H1 (cell line): ENCODE measurements at places on chromosomes 6 and 20.

DNA sequence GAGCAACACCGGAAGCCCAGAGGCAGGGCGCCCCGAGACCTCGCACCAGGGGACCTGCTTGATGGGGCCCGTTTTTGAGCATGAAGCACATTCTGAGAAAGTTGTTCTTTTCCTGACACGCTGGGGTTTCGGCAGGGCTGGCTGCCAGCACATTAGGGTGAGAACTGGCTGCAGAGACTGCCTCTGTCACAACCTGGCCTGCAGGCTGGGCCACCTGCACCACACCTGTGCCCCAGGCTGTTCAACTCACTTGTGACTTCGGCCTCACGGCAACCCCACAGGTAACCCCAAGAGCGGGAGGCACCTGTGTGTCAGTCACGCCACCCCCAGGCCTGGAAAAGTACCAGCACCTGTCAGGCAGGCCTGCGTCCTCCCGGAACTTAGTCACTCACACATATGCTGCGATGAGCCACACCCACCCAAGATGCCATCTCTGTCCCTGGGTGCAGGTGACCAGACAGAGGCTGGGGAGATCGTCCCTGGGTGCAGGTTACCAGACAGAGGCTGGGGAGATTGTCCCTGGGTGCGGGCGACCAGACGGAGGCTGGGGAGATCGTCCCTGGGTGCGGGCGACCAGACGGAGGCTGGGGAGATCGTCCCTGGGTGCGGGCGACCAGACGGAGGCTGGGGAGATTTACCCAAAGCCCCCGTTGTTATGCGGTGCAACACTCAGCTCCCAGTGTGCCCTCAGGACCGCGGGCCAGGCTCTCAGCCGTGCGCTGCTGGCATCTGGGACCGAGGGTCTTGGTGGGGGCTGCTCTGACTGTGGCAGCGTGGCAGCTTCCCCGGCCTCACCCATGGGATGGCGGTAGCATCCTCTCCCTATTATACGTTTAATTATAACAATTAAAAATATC is 82.5 kb upstream of the BHLHE23 start:
- H3K36me3 ChIP-seq: no peaks in the 10 kb centered on the region
- no peak overlapping the region for H3K27ac ChIP-seq
- H3K4me1 ChIP-seq: no peaks in the 10 kb centered on the region
- no peak for DNase-seq
- H3K4me3 ChIP-seq: no peak overlapping the region

DNA sequence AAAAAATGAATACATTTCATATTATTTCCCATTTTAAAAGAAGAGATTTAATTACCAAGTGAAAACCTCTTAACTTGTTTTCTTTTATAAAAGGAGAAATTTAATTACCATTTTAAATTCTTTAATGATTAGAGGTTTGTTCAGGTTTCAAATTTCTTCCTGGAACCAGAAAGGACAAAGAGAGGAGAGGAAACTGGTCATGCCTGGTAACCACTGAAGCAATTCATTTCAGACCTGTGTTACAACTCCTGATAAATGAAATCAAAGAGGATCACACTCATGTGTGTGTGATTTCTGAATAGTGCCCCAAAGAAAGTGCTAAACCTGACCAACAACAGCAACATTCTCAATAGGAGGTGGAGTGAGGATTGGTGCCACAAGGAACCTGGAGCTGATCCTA is 12.6 kb upstream of the SLPI start:
- H3K27ac ChIP-seq: no peak overlapping the region
- no peaks in the 10 kb centered on the region for H3K27me3 ChIP-seq
- H3K4me3 ChIP-seq: no peak overlapping the region
- H3K36me3 ChIP-seq: no peaks in the 10 kb centered on the region
- H3K4me1 ChIP-seq: no peaks in the 10 kb centered on the region; the same call in 1 of the 2 replicates

DNA sequence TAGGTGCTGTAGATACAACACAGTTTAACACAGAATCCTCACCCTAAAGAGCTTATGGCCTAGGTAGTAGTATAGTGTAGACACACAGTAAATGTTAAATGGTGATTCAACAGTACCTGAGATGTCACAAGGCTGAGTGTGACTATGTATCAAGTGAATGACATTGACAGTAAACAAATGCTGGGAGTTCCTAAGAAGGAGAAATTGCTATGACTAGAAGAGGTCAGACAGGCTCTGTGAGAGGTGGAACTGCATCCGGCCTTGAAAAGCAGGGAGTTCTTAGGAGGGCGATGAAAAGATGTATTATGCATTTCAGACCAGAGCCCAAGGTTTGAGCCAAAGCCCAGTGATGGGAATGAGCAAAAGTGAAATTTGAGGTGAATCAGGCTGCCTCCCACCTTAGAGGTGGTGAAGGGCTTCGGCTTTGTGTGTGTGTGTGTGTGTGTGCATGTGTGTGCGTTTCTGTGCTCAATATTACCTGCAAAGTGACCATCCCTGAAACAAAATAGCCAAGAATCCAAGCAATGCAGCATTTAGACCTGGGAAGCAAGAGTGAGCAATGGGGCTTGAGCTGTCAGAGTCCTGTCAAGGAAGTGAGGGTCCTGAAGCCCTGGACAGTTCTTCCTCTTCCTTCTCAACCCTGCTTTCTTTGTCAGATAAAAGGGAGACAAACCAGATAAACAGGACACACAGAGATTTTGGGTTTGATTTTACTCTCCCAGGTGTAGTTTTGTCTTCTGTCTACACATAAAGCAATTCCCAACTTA is 32.3 kb upstream of the CITED2 start:
- no peak overlapping the region for H3K4me3 ChIP-seq
- no peaks in the 10 kb centered on the region for H3K4me1 ChIP-seq
- no peak overlapping the region for H3K27ac ChIP-seq
- DNase-seq: no peak
- H3K36me3 ChIP-seq: no peaks in the 10 kb centered on the region
- H3K27me3 ChIP-seq: no peaks in the 10 kb centered on the region

GRCh38 chr6:168988801-168989200 is 264.8 kb downstream of the THBS2 start:
- no peaks in the 10 kb centered on the region for H3K27me3 ChIP-seq
- no peak for DNase-seq
- no peaks in the 10 kb centered on the region for H3K4me1 ChIP-seq
- H3K36me3 ChIP-seq: no peaks in the 10 kb centered on the region
- H3K27ac ChIP-seq: no peak overlapping the region

DNA sequence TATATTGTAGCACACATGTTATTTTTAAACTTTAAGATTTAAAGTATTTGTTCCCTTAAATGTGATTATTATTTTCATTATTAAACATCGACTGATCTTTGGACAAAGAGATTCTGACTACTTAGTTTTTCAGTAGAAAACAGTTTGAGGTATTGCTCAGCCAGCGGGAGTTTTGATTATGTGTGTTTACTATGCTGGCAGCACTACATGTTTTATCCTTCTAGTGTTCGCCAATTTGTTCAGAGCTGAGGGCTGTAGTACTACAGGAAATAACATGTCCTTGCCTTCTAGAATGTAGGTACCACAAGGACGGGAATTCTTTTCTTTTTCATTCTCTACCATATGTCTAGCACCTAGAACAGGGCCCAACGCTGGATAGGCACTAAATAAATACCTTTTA is 11.1 kb upstream of the LCA5 start:
- no peak overlapping the region for H3K4me3 ChIP-seq
- no peaks in the 10 kb centered on the region for H3K27me3 ChIP-seq
- H3K4me1 ChIP-seq: peaks cover 10% of the 10 kb centered on the region
- H3K27ac ChIP-seq: no peak overlapping the region
- no peak for DNase-seq
- H3K36me3 ChIP-seq: no peaks in the 10 kb centered on the region

DNA sequence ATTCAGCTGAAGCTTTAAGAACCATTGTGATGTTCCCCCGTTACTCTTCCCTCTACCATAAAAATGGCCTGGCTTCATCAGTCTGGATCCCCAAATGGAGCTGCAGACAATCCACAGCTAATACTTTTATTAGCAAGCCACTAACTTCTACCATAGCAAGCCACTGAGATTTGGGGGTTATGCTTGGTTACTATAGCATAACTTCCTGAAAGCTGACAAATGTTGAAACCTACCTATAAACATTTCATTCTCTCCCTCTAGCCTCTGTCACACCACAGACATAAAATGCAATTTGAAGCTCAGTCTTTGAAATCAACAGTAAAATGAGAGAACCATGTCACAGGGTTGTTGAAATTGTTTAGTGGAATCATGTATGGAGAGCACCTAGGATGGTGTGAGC is 3.0 kb upstream of the HTR1E start:
- peaks cover 5% of the 10 kb centered on the region for H3K27me3 ChIP-seq
- no peaks in the 10 kb centered on the region for H3K36me3 ChIP-seq
- H3K4me3 ChIP-seq: no peak overlapping the region
- no peaks in the 10 kb centered on the region for H3K4me1 ChIP-seq
- DNase-seq: no peak

- no peak within 1 kb of the TSS for H3K27ac ChIP-seq
- no peaks in the 10 kb centered on the region for H3K4me1 ChIP-seq
- peaks cover 49% of the 10 kb centered on the region for H3K27me3 ChIP-seq
- peak within 1 kb of the TSS; percentile 72 for H3K4me3 ChIP-seq
Observed at GRCh38 chr6:85449818-85450759, at the start of gene NT5E. NT5E (plus strand) TSS chr6:85450083; CDS start chr6:85450140, 57 bp downstream.

- H3K4me1 ChIP-seq: no peaks in the 10 kb centered on the region
- no peak for DNase-seq
- H3K4me3 ChIP-seq: no peak overlapping the region
- no peak overlapping the region for H3K27ac ChIP-seq
- H3K27me3 ChIP-seq: no peaks in the 10 kb centered on the region
Observed at GRCh38 chr6:52305948-52306767, 21.6 kb upstream of the MCM3 start.

DNA sequence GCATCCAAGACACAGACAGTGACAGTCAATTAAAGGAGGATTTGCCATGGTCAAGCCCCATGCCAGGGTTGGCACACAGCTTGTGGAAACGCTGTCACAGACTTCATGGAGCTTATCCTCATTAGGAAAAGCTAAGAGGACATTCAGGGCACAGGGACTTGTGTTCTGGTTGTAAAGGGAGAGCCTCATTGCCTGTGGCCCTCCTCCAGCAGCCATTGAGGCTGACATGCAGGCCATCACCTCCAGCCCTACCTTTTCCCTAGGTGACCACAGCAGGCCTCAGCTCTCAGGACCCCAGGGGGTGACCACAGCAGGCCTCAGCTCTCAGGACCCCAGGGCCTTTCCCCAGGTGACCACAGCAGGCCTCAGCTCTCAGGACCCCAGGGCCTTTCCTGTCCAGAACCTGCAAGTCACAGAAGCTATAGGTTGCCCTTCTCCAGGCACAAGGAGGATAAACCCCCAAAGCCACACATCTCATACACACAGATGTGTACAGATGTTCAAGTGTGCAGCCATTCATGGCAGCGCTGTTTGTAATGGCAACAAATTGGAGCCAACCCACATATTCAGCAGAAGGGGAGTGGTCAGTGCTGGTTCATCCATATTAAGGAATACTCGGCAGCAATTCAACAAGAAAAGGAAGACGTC is 26.1 kb downstream of the DUSP22 start:
- no peaks in the 10 kb centered on the region for H3K36me3 ChIP-seq
- DNase-seq: no peak
- peaks cover 4% of the 10 kb centered on the region; the same call in 1 of the 2 replicates for H3K4me1 ChIP-seq
- H3K27me3 ChIP-seq: no peaks in the 10 kb centered on the region

GRCh38 chr6:142839686-142840040 is 105.3 kb downstream of the HIVEP2 start:
- no peak for DNase-seq
- H3K36me3 ChIP-seq: no peaks in the 10 kb centered on the region
- H3K27me3 ChIP-seq: no peaks in the 10 kb centered on the region
- no peaks in the 10 kb centered on the region; the same call in 1 of the 2 replicates for H3K4me1 ChIP-seq
- H3K4me3 ChIP-seq: no peak overlapping the region

DNA sequence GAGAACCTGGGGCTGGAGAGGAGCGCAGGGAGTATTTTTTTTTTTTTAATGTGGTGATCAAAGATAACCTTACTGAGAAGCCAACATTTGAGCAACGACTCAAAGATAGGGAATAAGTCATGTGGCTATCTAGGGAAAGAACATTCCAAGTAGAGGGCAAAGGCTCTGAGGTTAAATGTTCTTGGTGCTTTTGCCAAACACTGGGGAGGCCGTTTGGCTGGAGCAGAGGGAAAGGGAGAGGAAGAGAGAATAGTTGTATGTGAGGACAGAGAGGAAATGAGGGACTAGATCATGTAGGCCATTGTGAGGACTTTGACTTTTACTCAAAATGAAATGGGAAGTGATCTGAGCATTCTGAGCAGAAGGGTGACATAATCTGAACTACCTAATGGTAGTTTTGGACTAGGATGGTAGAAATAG is 27.8 kb downstream of the ACSS2 start:
- no peaks in the 10 kb centered on the region for H3K36me3 ChIP-seq
- no peaks in the 10 kb centered on the region for H3K4me1 ChIP-seq
- H3K27me3 ChIP-seq: no peaks in the 10 kb centered on the region
- H3K4me3 ChIP-seq: no peak overlapping the region
- DNase-seq: no peak

- no peak overlapping the region for H3K4me3 ChIP-seq
- no peaks in the 10 kb centered on the region for H3K36me3 ChIP-seq
Observed at GRCh38 chr6:84526631-84527030, 237.8 kb downstream of the TBX18 start.

DNA sequence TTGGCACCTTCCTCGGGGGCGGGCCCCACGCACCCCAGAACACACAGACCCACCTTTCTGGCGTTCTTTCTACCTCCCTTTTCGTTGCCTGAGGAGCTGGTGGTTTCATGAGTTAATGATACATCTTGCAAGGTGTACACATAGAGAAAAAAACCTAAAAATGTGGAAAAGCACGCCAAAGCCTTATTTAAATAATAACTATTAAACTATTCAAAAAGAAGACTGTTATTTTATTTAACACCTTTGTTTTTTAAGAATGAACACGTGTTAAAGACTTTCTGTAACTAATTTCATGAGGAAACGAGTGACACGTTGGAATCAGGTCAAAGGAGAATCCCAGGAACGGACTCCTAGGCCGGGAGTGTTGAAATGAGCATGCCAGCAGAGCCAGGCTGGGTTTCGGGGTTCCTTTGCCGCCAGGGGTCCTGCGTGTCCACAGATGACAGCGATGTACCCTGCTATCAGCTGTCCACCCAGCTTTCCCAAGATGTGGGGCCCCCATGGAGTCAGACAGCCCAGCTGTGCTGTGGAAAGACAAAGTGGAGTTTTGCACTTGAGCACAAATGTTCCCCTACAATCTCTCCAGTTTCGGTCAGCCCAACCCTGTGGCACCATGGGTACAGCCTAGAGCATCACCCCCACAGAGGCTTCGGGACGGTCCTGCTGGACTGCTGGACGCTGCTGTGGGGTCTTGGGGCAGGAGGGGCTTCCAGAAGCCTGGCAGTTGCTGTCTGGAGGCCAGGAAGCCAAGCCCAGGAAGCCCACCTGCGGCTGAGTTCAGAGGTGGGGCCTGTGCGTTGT is 16.1 kb downstream of the SLC17A9 start:
- H3K27ac ChIP-seq: no peak overlapping the region
- no peak overlapping the region for H3K4me3 ChIP-seq
- peaks cover 11% of the 10 kb centered on the region; the same call in 1 of the 2 replicates for H3K4me1 ChIP-seq
- no peak for DNase-seq
- H3K36me3 ChIP-seq: no peaks in the 10 kb centered on the region; the same call in 1 of the 2 replicates

DNA sequence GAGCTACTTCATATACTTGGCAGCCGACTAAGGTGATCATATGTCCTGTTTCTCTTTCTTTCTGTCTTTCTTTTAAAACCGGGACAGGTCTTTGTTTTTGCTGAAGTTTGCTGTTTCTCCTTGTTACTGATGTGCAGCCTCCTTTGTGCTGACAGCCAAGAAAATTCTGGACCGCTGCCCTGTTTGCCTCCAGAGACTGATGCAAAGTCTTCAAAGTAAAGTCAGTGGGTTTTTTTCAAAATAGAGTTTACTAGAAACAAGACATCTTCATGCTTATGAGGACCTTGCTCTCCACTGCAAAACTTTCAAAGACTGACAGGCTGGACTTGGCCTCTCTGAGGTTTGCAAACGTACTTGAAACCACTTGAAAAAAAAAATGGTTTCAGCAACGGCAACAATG is 510.5 kb upstream of the MAP3K7 start:
- H3K36me3 ChIP-seq: no peaks in the 10 kb centered on the region
- no peak overlapping the region for H3K4me3 ChIP-seq
- H3K4me1 ChIP-seq: no peaks in the 10 kb centered on the region
- H3K27me3 ChIP-seq: no peaks in the 10 kb centered on the region
